ENCODE measurements at places on chromosomes 2 and 18.

GRCh38 chr2:237232166-237232565 is 146.5 kb downstream of the COPS8 start:
- DNase-seq = peak; percentile 10

- no peak for DNase-seq
Observed at GRCh38 chr18:52367953-52368742, 28.2 kb downstream of the DCC start.

GRCh38 chr2:27123302-27124150 is at the start of gene ABHD1:
TSS of gene ABHD1 (plus strand) at chr2:27123815. CDS start at chr2:27123949, 134 bp downstream.
- DNase-seq = no peak

- no peak for DNase-seq
Observed at GRCh38 chr2:50658883-50659282, 373.0 kb downstream of the NRXN1 start.

- DNase-seq = no peak
Observed at GRCh38 chr18:5302606-5303005, 7.1 kb upstream of the ZBTB14 start.

DNA sequence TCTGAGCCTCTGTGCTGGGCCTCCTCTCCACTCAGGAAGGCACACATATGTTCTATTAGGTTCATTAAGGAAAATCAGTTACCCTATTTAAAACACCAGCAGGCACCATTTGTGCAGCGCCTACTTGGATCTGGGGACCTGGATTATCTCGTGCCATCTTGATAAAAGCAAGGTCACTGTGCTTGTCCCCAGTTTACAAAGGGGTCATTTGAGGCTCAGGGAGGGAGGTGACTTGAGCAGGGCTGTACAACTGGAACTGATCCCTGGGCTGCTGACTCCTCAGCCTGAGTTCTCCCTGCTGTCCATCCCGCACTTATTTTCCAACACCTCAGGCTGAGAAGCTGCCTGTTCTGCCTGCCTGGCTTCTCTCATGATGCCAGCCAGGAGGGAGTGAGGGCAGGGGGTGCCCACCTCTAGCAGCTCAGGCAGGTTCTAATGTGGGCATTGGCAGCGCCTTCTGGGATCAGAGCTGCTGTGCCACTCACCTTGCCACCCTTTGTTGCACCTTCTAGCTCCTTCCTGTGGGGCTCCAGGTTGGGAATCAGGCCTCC is 120.3 kb downstream of the GLI2 start:
- no peak for DNase-seq
